Fibroblast of skin of scalp (primary cell): ENCODE measurements at places on chromosomes 5 and 9.

DNA sequence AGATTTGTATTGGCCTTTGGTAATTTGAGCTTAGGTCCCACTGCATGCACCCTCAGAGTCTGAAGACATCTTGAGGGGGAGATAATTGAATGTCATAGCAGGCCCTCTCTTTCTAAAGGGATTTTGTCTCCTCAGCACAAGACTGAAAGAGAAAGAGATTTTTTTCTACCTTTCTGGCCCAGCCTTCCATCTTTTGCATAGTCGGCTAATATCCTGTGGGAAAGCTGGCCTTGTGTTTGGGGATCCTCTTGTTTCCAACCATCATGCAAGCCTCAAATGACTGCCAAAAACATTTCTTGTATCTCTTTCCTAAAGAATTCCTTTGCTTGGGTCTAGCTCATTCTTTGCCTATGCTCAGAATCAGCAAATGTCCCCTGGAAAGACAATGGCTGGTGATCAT, 42.0 kb upstream of the CDK5RAP2 start:
- DNase-seq: no peak

- DNase-seq: no peak
Measured at GRCh38 chr5:78557601-78558000, 91.0 kb downstream of the LHFPL2 start.

DNA sequence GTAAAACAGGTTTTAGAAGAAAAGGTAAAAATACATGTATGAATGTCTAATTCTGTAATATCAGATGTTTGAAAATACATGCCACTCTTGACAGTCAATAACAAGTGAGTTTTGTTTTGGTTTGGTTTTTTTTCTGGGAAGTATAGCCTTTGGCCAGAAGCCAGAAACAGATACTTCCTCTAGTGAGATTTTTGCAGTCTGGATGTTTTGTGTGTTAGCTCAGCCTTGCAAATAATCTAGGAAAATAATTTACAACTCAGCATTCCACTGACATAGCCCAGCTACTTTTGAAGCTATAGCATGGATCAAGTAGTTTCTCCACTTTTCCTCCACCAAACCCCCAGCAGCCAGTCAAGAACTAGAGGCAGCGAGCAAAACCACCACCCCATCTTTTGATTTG, 56.7 kb downstream of the SLC1A1 start:
- DNase-seq: peak; percentile 57

GRCh38 chr5:997001-997474, 11.6 kb upstream of the NKD2 start:
- peak; percentile 48 for DNase-seq

GRCh38 chr5:149374303-149374702, 4.8 kb downstream of the IL17B start:
- no peak for DNase-seq

DNA sequence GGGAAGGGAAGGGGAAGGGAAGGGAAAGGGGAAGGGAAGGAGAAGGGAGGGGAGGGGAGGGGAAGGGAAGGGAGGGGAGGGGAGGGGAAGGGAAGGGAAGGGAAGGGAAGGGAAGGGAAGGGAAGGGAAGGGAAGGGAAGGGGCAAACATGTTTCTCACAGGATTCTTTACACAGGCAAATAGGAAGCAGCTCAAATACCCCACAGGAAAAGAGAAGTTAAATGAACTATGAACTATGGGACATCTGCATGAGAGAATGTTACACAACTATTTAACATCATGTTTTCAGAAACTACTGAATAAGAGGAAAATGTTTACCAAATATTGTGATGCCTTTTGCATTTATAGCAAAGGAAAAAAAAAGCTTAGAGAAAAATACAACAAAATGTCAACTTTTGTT, 125.4 kb upstream of the SLC30A5 start:
- DNase-seq: no peak

DNA sequence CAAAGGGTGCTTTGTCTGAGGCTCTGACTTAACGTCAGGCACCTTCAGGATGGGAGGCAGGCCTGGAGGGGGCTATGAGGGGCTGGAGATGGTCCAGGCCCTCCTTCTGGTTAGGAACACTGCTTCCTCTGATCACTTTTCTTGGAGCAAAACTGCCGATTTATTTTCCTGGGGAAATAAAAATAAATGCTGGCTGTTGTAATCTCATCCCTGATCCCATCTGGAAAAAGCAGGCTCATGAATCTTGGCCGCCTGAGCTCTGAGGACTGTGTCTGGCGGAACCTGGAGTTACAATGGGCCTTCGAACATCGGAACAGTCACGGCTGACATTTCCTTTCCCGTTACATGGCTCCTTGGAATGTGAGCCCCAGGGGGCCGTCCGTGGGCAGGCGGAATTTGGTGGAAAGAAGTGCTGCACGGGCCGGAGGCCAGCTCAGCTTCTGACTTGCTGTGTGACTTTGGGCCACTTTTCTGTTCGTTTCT, 157.8 kb downstream of the RGS3 start:
- DNase-seq: peak; percentile 97

DNA sequence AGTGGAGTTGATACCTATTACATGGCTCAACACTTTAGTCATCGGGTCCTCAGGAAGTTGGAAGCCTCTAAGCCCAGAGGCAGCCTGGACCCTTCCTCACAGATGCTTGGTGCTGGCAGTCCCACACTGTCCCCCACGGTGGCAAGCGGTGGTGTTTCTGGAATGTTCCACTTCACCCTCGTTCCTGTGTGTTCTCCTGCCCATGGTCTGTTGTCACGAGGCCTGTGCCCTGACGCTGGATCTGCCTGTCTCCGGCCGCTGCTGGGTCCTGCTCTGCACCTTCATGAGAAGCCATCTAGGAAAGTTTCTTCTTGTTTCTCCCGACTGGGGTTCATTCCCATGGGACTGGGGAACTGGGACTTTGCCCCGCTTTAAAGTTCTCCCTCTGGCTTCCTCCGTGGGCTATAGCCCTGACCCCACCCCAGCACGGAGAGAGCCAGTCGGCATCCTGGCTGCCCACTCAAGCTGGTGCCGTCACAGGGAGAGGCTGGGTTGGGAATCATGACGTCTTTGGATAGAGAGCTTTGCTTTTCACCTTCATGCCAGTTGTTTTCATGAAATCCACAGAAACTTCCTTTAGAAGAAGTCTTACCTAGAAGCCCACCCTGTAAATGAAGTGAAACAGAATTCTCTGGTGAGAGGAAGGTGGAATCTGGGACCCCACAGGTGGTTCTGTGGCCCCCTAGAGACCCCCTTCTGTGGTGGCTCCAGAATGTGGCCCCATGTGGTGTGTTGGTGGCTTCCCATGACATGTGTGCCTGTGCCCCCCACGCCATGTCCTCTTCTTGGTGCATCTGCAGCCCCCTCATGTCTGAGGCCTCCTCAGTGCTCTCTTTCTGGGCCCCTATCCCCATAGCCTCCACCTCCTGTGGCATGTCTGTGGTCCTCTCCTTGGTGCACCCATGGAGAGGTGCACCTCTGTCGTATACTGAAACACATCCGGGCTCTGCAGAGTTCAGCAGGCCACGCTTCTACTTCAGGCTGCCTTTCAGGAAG, 43.8 kb downstream of the TRIP13 start:
- no peak for DNase-seq
